ENCODE measurements at places on chromosomes 11 and 22.

DNA sequence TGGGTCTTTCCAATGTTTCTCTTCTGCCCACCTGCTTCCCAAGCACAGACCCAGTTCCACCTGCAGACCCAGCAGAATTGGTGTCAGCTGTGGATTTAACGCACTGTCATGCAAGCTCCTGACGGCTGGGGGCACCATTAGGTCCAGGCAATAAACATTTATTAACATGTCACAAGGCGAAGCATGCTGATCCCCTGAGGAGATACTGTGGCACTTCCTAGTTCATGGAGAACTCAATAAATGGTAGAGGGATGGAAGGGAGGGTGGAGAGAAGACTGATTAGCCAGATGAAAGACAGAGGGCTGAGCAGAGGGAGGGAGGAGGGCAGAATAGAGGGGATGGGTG, 68.3 kb upstream of the TSPAN18 start:
- H3K27me3 ChIP-seq: peaks cover 34% of the 10 kb centered on the region
- no peak overlapping the region for H3K27ac ChIP-seq
- H3K36me3 ChIP-seq: no peaks in the 10 kb centered on the region
- peak; percentile 11 for DNase-seq
- peaks cover 12% of the 10 kb centered on the region for H3K4me1 ChIP-seq

GRCh38 chr11:70782401-70782913, 384.1 kb downstream of the CTTN start:
- no peaks in the 10 kb centered on the region for H3K4me1 ChIP-seq
- H3K27me3 ChIP-seq: peaks cover 7% of the 10 kb centered on the region
- no peaks in the 10 kb centered on the region for H3K36me3 ChIP-seq

- H3K4me3 ChIP-seq: no peak overlapping the region
- no peak overlapping the region for H3K27ac ChIP-seq
- H3K4me1 ChIP-seq: no peaks in the 10 kb centered on the region
Observed at GRCh38 chr11:34416766-34417165, 22.0 kb upstream of the CAT start.

DNA sequence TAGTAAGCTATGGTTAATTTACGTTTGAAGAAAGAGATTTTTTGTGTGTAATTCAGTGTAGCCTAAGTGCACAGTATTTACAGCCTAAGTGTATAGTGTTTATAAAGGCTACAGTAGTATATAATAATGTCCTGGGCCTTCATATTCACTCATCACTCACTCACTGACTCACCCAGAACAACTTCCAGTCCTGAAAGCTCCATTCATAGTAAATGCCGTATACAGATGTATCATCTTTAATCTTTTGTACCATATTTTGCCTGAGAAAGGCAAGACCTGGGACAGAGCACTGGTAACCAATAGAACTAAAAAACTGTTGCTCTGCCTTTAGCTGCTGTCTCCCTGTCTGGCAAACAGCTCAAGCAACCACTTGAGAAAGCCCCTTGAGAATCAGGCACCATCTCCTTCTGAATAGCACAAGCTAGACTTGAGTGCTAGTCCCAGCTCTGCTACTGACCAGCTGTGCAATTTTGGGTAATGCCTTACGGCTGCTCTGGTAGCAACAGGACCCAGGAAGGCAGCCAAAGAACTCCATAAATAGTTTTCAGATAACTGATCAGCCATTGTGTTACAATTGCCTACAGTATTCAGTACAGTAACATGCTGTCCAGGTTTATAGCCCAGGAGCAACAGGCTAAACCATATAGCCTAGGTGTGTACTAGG, 131.3 kb downstream of the KCNC1 start:
- peaks cover 13% of the 10 kb centered on the region for H3K36me3 ChIP-seq
- no peak for DNase-seq
- H3K4me1 ChIP-seq: no peaks in the 10 kb centered on the region
- H3K4me3 ChIP-seq: no peak overlapping the region
- no peak overlapping the region for H3K27ac ChIP-seq
- no peaks in the 10 kb centered on the region for H3K27me3 ChIP-seq

DNA sequence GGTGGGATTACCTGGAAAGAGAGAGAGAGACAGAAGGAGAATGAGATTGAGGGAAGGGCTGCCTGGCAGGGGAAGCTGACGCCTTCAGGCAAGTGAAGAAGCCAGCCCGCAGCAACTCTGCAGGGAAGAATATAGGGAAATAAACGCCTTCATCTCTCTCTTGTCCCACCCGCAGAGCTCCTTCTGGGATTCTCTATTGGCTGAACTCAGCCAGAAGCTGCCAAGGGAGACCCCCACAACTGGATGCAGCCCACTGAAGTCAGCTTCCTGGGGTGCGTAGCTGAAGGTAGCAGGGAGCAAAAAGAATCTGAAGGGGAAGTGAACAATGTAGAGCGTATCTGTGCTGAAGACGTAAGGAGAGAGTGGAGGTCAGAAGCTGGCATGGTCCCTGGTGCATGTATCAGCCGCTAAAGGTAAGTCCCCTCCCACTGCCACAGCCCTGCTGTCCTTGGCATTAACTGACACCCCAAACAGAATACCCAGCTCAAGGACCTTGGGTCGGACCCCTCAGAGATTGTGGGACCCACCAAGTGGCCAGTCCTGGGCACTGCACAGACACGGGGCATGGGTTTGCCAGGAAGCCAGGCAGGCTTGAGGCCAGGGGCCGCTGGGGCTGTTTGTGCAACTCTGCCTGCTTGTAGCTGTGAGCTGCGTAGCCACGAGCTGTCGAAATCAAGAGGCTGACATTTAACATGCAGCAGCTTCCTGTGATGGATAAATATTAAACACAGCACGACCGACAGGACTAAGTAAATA, 469.9 kb downstream of the MN1 start:
- H3K36me3 ChIP-seq: no peaks in the 10 kb centered on the region
- peaks cover 19% of the 10 kb centered on the region for H3K27me3 ChIP-seq
- no peak overlapping the region for H3K27ac ChIP-seq

Measured in effector memory CD8-positive, alpha-beta T cell (primary cell).